ENCODE measurements at places on chromosomes 1 and 21. TPM values are rescaled to one million over a fixed set of nuclear protein-coding genes. Genes with fewer than 3 reads are reported as not detected.

DNA sequence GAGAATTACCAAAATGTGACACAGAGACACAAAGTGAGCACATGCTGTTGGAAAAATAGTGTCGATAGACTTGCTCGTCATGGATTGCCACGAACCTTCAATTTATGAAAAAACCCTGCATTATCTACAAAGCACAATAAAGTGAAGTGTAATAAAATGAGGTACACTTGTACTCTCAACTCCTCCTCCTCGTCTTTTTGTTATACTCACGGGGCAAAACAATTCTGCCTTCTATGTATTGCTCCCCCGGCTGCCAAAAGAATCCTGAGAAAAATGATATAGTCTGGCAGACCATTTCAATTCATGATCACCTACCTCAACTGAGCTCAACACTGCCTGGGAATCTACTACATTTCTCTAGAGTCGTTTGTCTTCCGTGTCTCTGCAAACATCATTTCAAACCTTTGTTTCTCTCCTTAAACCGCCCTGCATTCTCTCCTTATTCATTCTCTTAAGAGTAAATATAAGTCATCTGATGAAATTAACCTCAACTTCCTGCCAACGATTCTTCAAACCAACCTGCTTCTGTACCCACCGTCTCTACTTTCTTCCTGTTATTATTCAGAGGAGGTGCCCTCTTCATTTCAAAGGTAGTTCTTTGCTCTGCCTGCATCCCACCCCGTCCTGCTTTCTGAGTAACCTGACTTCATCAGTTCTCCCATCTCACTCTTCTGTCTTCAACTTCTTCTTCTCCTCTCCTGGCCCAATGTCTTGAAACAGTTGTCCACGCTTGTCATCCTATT, 12.9 kb upstream of the IL19 start:
- peaks cover 3% of the 10 kb centered on the region for H3K27me3 ChIP-seq
- DNase-seq = no peak
- no peak overlapping the region for H3K27ac ChIP-seq
- no peaks in the 10 kb centered on the region for H3K4me1 ChIP-seq
- H3K36me3 ChIP-seq = no peaks in the 10 kb centered on the region

GRCh38 chr1:9654834-9655723, 3.5 kb downstream of the PIK3CD start:
- H3K4me3 ChIP-seq = no peak overlapping the region
- H3K36me3 ChIP-seq = no peaks in the 10 kb centered on the region
- H3K27me3 ChIP-seq = peaks cover 50% of the 10 kb centered on the region

- H3K27me3 ChIP-seq = peaks cover 51% of the 10 kb centered on the region
- DNase-seq = no peak
- no peak overlapping the region for H3K27ac ChIP-seq
- H3K4me1 ChIP-seq = no peaks in the 10 kb centered on the region
- no peaks in the 10 kb centered on the region for H3K36me3 ChIP-seq
These were observed 2.7 kb downstream of the SLC35F3 start for GRCh38 chr1:233907151-233907550.

DNA sequence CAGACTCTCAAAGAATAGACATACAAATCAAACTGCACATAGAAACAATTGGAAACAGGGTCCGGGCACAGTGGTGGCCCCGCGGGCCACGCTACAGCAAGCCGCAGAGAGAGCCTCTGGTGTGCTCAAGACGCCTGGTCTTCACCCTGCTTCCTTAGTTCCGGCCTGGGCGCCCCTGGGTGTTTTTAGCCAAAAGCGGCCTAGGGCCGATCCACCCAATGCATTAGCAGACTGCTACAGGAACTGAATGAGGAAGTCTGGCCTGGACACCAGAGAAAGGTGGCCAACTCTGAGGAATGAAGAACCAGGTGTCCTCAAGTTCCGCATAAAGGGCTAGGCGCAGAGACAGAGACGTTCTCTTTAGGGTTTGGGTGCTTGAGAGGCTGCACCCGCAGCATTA, 1.7 kb downstream of the PRRX1 start:
- no peak overlapping the region for H3K27ac ChIP-seq
- no peak for DNase-seq
- peaks cover 100% of the 10 kb centered on the region for H3K27me3 ChIP-seq
- H3K4me1 ChIP-seq = peaks cover 51% of the 10 kb centered on the region
- H3K36me3 ChIP-seq = no peaks in the 10 kb centered on the region

GRCh38 chr1:31380181-31380580, 7.3 kb upstream of the FABP3 start:
- DNase-seq = no peak
- no peak overlapping the region for H3K4me3 ChIP-seq
- H3K36me3 ChIP-seq = no peaks in the 10 kb centered on the region
- H3K27me3 ChIP-seq = no peaks in the 10 kb centered on the region
- peaks cover 51% of the 10 kb centered on the region for H3K4me1 ChIP-seq
- H3K27ac ChIP-seq = no peak overlapping the region

DNA sequence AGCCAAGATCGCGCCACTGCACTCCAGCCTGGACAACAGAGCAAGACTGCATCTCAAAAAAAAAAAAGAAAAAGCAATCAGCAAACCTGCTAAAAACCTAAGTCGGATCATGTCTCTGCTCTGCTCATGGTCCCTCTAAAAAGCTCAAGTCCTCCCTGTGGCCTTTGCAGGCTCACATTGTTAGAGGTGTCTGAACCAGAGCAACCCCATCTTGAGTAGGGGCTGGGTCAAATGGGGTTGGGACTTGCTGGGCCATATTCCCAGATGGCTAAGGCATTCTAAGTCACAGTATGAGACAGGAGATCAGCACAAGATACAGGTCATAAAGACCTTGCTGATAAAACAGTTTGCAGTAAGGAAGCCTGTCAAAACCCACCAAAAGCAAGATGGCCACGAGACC, 3.0 kb upstream of the DRAXIN start:
- H3K27me3 ChIP-seq = peaks cover 69% of the 10 kb centered on the region
- H3K4me3 ChIP-seq = no peak overlapping the region
- no peaks in the 10 kb centered on the region for H3K36me3 ChIP-seq
- H3K4me1 ChIP-seq = peaks cover 4% of the 10 kb centered on the region
- no peak for DNase-seq
- no peak overlapping the region for H3K27ac ChIP-seq

GRCh38 chr1:178875936-178876335, 5.1 kb upstream of the ANGPTL1 start:
- no peak overlapping the region for H3K4me3 ChIP-seq
- no peak for DNase-seq
- H3K4me1 ChIP-seq = peaks cover 15% of the 10 kb centered on the region

DNA sequence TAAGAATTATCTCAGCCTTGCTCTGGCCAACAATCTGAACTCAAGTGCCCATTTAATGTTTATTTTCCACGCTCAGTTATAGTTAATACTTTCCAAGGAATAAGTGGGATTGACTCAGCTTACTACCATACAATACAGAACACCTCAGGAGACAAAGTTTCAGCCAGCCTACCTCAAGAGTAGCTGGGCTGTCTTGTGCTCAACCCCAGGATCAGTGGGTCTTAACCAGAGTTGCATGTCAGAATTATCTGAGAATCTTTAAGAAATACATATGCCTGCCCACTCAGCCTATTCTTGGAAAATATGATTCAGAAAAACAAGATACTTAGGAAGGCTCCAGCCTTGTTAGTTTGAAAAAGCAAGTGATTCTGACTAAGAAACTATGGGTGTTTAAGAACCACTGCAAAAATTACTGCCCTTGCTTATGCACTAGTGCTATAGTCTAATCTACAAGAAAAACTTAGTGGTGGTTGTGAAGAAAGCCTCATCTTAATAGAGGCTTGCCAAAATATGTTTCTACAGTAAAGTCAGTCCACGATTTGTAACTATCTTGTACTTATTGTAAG, 20.4 kb downstream of the CDC7 start:
- no peak for DNase-seq
- H3K27me3 ChIP-seq = no peaks in the 10 kb centered on the region
- no peak overlapping the region for H3K27ac ChIP-seq
- no peaks in the 10 kb centered on the region for H3K36me3 ChIP-seq
- no peak overlapping the region for H3K4me3 ChIP-seq

DNA sequence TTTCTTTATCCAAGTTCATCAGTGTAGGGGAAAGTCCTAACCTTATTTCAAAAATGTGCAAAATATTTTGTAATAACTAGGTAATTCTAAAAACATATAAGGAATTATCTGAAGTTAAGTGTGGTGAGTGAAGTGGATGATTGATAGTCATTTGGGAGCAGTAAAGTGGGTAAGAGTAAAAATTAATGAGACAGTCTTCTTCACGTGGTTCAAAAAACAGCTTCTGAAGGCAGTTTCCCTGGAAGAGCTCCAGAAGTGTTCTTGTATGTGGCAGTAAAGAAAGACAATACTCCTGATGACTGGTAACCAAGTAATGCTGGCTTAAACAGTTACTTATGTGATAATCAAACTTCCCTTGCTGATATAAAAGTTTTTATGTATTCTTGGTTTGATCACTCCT, 50.3 kb downstream of the LEPR start:
- no peak overlapping the region for H3K4me3 ChIP-seq
- no peaks in the 10 kb centered on the region for H3K4me1 ChIP-seq
- no peaks in the 10 kb centered on the region for H3K36me3 ChIP-seq

DNA sequence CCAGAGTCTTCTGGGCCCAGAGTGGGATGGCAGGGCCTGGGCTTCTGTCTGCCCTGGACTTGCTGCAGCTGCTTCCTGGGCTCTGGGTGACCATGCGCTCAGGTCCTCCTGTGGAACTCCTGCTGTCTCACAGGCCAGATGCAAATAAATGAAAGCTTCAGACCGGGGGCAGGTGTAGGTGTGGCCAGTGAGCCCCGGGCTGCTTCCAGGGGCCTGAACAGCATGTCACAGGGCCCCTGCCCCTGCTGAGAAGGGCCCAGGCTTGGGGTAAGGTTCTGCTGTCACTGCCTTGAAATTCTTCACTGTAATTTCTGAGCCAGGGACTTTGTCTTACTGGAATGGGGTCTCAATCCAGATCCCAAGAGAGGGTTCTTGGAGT, 2.5 kb upstream of the PKNOX1 start:
- H3K4me3 ChIP-seq = no peak overlapping the region
- no peaks in the 10 kb centered on the region for H3K36me3 ChIP-seq
- no peaks in the 10 kb centered on the region for H3K27me3 ChIP-seq
- DNase-seq = no peak
- no peak overlapping the region for H3K27ac ChIP-seq
- H3K4me1 ChIP-seq = peaks cover 29% of the 10 kb centered on the region

GRCh38 chr1:67100833-67101232, 33.9 kb downstream of the C1orf141 start:
- no peaks in the 10 kb centered on the region for H3K27me3 ChIP-seq
- no peak overlapping the region for H3K27ac ChIP-seq
- no peak overlapping the region for H3K4me3 ChIP-seq
- H3K36me3 ChIP-seq = no peaks in the 10 kb centered on the region
- no peak for DNase-seq

DNA sequence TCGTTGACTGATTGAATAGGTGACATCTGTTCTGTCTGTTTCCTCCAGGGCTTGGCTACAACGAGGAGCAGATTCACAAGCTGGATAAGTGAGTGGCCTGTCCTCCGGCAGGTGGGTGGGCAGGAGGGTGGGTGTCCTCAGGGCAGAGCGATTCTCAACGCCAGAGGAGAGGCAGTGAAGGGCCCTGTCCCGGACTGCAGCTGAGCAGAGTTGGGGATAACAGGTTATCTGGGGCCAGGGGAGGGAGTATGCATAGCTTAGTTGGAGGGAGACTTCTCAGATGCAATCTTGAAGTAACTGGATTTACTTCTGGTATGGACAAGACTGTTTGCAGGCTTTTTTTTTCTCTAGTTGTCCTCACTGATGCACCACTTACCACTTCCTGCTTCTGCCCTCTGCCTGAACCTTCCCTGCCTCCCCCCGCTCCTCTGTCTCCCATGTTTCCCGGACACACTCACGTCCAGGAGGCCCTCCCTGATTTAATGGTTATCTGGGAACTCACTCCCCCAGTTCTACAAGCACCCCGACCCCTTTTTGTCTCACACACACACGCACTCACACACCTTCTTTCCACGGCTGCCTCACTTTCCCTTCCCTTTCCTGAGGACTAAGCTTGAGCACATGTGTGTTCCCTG, 16.4 kb upstream of the RASSF5 start:
- no peaks in the 10 kb centered on the region for H3K36me3 ChIP-seq
- no peak overlapping the region for H3K4me3 ChIP-seq
- no peak overlapping the region for H3K27ac ChIP-seq

VAMP3 gene
- total RNA-seq = 81.2 TPM

CASQ2 gene
- 11.2 TPM for total RNA-seq

BLACAT1 gene
- not detected for total RNA-seq

RXFP4 gene
- total RNA-seq = 2.1 TPM

ZYG11A gene
- total RNA-seq = not detected

HMGCS2 gene
- 215 TPM for total RNA-seq

DPH2 gene
- 29.4 TPM for total RNA-seq

ZFP69B gene
- 1.9 TPM for total RNA-seq

Measured in transverse colon (tissue), 4 donors.